Activated naive CD4-positive, alpha-beta T cell treated with anti-CD3 and anti-CD28 coated beads for 36 hours (primary cell): ENCODE measurements at places on chromosomes 11 and 22. TPM values are rescaled to one million over a fixed set of nuclear protein-coding genes. Genes with fewer than 3 reads are reported as not detected.
A peak's percentile ranks its signal among the peaks of the same experiment; 100 is the strongest.

Gene RAG2
- not detected for total RNA-seq

Gene TAGLN
- total RNA-seq, result 2.2 TPM

DNA sequence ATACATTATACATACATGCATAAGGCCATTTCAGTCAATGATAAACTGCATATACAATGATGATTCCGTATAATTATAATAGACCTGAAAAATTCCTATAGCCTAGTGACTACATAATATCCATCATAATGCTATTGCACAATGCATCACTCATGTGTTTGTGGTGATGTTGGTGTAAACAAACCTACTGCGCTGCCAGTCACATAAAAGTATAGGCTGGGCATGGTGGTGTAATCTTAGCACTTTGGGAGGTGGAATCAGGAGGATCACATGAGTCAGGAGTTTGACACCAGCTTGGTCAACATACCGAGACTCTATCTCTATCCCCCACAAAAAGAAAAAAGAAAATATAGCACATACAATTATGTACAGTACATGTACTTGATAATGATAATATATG lies 163.7 kb upstream of the DDI1 start:
- no peaks in the 10 kb centered on the region for H3K4me1 ChIP-seq
- no peak overlapping the region for H3K27ac ChIP-seq
- H3K4me3 ChIP-seq, result no peak overlapping the region
- no peaks in the 10 kb centered on the region for H3K27me3 ChIP-seq
- no peaks in the 10 kb centered on the region for H3K36me3 ChIP-seq
- DNase-seq, result no peak

DNA sequence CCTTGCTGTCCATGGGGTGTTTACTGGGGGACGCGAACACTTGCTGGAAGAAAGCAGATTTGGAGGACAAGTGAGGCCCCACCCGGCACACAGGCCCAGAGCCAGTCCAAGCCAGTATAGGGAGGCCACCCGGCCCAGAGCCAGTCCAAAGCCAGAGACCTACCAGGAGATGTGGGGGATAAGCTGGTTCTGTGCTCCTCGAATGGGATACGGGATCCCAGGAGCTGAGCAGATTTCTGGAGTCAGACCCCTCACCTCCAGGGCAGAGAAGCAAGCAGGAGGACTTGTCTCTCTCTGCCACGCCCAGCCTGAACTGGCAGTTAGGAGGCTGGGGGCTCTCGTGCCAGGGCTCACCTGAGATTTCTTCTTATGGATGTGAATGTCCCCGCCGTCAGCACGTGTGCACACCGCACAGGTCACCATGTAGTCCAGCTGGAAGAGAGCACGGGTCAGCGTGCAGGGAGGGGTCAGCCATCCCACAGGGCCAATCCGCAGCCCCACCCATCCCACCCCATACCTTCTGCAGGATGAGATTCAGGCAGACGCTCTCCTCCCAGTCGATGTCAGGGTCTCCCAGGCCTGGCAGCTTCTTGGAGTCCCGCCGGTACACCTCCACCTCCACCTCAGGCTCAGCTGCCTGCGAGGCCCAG lies 35.3 kb downstream of the KIAA0930 start:
- no peak overlapping the region for H3K27ac ChIP-seq
- H3K4me3 ChIP-seq, result no peak overlapping the region
- no peaks in the 10 kb centered on the region for H3K4me1 ChIP-seq
- H3K36me3 ChIP-seq, result peaks cover 1% of the 10 kb centered on the region
- DNase-seq, result no peak
- no peaks in the 10 kb centered on the region for H3K27me3 ChIP-seq

DNA sequence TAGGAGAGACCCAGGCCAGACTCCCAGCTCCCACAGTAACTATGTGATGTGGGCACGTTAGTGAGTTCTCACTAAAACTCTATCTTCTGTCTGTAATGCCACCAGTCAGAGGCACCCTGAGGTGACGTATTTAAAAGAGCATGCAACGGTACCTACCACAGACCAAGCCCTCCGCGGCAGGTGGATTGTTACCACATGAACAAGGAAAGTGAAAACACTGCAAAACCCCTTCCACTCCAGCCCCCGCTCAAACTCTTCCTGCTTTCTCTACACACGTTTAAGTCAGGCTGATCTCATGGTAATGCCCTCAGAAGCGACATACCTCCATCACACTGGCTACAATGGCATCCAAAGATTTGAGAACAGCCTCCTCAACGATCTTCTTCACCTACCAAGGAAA lies 36.7 kb downstream of the SERPIND1 start:
- H3K4me3 ChIP-seq, result no peak overlapping the region
- H3K36me3 ChIP-seq, result peaks cover 26% of the 10 kb centered on the region
- peak; percentile 40 for DNase-seq
- H3K27ac ChIP-seq, result peak overlapping the region; percentile 64

- H3K36me3 ChIP-seq, result no peaks in the 10 kb centered on the region
- DNase-seq, result no peak
- H3K4me3 ChIP-seq, result no peak overlapping the region
- H3K4me1 ChIP-seq, result peaks cover 6% of the 10 kb centered on the region
- peaks cover 2% of the 10 kb centered on the region for H3K27me3 ChIP-seq
Observed at GRCh38 chr11:126054882-126055281, 7.8 kb downstream of the CDON start.

- DNase-seq, result no peak
- H3K36me3 ChIP-seq, result no peaks in the 10 kb centered on the region
- H3K4me3 ChIP-seq, result no peak overlapping the region
- H3K27ac ChIP-seq, result no peak overlapping the region
- peaks cover 7% of the 10 kb centered on the region for H3K4me1 ChIP-seq
Observed at GRCh38 chr11:130629039-130629438, 180.6 kb downstream of the ADAMTS15 start.

DNA sequence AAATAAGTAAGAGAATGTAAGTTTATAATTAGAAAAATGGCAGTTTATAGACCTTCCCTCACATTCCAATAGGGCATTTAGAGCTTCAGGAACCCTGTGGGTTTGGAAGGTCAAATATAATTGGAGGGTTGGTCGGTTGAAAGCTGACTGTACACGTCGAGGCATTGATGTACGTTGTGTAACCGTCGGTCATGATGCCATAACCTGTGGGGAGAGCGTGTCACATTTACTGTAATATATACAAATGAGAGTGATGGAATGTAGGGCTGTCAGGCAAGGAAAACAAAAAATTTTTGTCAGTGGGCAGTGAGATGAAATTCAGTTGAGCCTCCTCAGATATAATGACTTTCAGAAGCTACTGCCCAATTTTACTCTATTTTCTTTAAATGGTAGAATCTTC lies 88.5 kb downstream of the ARL14EP start:
- no peaks in the 10 kb centered on the region for H3K4me1 ChIP-seq
- no peak for DNase-seq
- H3K4me3 ChIP-seq, result no peak overlapping the region
- peaks cover 10% of the 10 kb centered on the region for H3K27me3 ChIP-seq
- H3K27ac ChIP-seq, result no peak overlapping the region
- no peaks in the 10 kb centered on the region for H3K36me3 ChIP-seq

DNA sequence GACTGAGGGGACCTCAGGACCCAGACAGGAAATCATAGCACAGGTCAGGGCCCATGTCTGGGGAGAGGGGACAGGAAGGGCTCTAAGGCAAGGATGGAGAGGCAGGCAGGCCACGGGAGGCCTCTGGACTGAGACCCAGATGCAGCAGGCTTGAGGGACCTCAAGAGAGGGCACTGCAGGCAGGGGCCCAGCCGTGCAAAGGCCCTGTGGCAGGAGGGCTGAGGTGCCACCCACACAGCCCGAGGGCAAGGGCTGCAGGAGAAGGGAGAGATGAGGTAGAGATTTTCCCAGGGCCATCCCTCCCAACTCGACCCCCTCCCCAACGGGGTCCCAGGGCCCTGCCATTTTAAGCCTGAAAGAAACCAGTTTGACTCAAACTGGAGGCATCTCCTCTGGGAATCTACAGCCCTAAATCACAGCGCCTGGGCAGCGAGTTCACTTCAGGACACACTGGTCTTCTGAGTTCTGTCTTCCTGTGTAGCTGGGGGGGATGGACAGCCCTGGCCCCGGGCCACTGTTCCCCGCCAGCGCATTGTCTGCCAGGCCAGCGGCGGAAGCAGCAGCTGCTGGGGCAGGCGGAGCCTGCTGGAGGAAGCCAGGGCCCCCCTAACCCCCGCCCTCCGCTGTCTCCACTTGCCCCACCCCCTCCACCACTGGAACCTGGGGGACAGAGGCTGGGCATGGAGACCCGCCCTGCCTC lies 20.3 kb upstream of the WNT7B start:
- no peak overlapping the region for H3K27ac ChIP-seq
- no peaks in the 10 kb centered on the region for H3K27me3 ChIP-seq
- DNase-seq, result no peak
- no peaks in the 10 kb centered on the region for H3K36me3 ChIP-seq
- no peak overlapping the region for H3K4me3 ChIP-seq

- H3K27me3 ChIP-seq, result peaks cover 27% of the 10 kb centered on the region
- no peak overlapping the region for H3K4me3 ChIP-seq
- DNase-seq, result no peak
- peaks cover 4% of the 10 kb centered on the region for H3K4me1 ChIP-seq
- H3K36me3 ChIP-seq, result no peaks in the 10 kb centered on the region
Observed at GRCh38 chr11:70568814-70569617, 170.7 kb downstream of the CTTN start.

DNA sequence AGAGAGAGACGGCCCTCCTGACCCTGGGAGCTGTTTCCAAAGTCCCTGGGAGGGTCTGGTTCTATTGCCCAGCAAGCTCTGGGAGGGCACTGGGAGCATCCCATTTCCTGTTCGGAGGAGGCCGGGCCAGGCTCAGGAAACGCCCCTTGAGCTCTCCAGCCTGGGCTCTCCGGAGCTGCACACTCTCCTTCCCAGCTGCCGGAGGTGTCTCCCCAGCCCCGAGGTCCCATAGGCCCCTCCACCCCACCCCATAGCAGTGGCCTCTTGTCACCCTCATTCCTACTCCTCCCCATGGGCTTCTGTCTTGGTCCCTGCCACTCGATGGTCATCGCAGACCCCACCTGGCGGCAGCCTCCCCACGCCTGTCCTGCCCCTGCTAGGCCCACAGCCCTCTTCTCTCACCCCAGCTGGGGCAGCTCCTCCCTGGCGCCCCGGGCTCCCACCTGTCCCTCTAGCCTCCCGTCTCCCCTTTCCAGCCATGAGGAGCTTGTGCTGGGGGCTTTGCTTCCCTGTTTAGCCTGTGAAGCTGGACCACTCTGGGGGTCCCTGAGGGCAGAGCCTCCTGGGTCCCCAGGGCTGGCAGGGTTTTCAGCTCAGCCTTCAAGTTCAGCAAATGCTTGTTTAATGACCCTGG lies 2.8 kb downstream of the TSPAN32 start:
- no peak for DNase-seq
- no peaks in the 10 kb centered on the region for H3K27me3 ChIP-seq
- no peak overlapping the region for H3K27ac ChIP-seq
- no peaks in the 10 kb centered on the region for H3K36me3 ChIP-seq

DNA sequence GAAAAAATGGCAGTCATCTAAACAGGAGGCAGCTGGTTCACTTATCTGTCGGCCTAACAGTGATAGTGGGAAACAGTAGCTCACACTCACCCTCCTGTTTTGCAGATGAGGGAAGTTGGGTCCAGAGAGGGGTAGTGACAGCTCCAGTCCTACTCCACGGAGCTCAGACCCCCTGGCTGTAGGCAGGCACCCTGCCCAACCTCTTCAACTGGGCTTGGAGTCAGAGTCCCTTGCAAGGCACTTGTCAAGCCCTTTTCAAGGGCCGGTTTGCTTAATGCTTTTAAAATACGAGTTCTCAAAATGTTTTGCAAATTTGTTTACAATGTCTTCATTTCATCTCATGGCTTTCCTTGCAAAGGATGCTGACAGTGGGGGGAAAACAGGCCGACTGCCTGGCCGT lies 75.1 kb downstream of the BMAL1 start:
- no peak for DNase-seq
- peaks cover 9% of the 10 kb centered on the region for H3K4me1 ChIP-seq
- no peak overlapping the region for H3K27ac ChIP-seq
- no peak overlapping the region for H3K4me3 ChIP-seq
- H3K36me3 ChIP-seq, result peaks cover 6% of the 10 kb centered on the region

DNA sequence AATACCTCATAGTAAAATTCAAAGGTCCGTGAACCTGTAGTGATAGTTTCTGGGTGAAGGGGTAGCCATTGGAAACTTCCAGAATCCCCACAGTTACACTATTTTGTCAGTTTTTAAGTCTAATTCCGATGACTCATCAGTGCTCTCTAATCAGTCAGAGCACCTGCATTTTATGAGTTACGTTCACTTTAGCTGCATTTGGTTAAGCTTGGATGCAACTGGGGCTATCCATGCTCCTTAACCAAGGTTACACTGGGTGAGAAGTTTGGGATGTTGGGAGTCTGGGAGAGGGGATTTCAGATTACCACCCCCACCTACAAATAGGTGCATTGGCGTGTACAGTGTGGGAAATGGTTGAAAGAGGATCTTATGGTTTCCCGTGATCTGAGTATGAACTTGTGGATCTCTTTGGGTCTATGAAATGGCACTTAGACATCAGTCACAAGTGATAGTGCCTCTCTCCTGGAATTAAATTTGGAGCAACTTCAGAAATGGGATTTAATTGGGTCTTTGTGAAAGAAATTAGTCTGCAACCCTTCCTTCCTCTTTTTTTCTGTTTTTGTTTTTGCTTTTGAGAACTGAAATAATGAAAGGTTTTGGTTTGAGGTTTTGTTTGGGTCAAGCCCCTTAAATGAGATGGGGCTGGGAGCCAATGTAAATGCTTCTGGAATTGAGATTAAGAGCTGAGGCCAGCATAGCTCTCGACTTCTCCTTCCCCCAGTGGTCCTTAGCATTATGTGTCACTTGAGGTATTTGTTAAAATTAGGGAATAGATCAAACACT lies 31.5 kb downstream of the EHF start:
- H3K4me3 ChIP-seq, result no peak overlapping the region
- H3K27ac ChIP-seq, result no peak overlapping the region
- H3K4me1 ChIP-seq, result peaks cover 43% of the 10 kb centered on the region
- no peaks in the 10 kb centered on the region for H3K36me3 ChIP-seq

GRCh38 chr22:43884600-43885318 lies 7.1 kb downstream of the PNPLA5 start:
- H3K36me3 ChIP-seq, result no peaks in the 10 kb centered on the region
- H3K4me3 ChIP-seq, result no peak overlapping the region
- H3K27me3 ChIP-seq, result peaks cover 25% of the 10 kb centered on the region
- H3K27ac ChIP-seq, result no peak overlapping the region

DNA sequence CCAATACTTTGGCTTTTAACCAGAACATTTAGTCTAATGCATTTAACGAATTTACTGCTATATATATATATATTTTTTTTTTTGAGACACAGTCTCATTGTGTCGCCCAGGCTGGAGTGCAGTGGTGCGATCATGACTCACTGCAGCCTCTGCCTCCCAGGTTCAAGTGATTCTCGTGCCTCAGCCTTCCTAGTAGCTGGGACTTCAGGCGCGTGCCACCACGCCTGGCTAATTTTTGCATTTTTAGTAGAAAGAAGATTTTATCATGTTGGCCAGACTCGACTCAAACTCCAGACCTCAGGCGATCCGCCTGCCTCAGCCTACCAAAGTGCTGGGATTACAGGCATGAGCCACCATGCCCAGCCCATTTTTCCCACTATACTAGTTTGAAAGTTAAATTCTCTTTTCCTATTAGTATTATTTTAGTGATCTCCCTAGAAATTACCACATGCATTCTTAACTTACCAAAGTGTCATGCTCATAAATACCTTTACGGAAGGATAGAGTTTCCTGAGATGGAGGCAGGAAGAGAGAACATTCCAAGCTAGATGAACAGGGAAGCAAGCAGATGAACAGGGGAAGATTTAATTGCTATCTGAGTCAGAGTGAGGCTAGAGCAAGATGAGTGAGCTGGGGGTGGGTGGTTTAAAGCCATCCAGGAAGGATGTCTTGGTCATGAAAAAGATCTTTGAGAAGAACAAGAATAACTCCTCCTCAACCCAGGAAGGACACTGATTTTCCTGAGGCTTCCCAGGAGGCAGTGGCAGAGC lies 4.4 kb upstream of the PGAP2 start:
- DNase-seq, result no peak
- no peak overlapping the region for H3K27ac ChIP-seq
- H3K27me3 ChIP-seq, result no peaks in the 10 kb centered on the region
- no peak overlapping the region for H3K4me3 ChIP-seq
- peaks cover 28% of the 10 kb centered on the region for H3K4me1 ChIP-seq
- H3K36me3 ChIP-seq, result peaks cover 4% of the 10 kb centered on the region
